ENCODE measurements at places on chromosomes 2 and 18.
A peak's percentile ranks its signal among the peaks of the same experiment; 100 is the strongest.

GRCh38 chr2:128879161-128879560 lies 560.5 kb upstream of the HS6ST1 start:
- no peak for DNase-seq

DNA sequence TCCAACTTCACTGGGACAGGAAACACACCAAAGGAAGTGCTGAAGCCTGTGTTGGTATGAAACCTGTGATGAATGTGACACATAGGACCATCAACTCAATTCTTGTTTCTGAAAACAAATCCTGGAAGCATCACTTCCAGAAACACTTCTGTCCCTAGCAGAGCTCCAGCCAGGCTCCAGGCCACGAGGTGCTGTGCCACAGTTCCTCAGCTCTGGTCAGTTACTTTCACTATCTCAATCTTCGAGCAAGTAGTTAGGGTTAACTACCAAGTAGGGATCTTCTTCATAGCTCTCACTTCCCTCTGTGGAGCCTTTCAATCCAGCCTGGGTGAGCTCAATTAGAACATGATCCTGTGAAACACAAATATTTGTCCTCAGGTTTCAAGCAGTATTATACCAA lies 3.6 kb upstream of the LCT start:
- DNase-seq, result no peak

DNA sequence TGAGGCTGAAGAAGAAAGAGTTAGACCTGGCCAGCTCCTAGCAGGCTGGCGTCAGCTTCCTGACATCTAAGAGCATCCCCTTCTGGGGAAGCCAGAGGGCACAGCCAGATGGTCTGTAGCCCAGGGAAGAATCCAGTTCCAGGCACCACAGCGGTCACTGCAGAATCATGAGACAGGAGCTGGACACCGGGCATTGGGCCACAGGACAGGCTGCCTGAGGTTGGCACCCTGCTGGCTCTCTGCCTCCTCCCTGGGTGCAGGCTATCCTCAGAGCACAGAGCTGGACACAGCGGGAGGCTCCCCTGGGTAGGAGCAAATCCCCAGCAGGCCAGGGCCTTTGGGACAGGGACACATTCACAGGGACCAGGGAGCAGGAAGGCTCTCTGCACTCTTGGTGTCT lies 19.8 kb upstream of the ATOH8 start:
- DNase-seq, result no peak

- DNase-seq, result no peak
These were observed 182.0 kb downstream of the TCF4 start for GRCh38 chr18:55405893-55406406.

DNA sequence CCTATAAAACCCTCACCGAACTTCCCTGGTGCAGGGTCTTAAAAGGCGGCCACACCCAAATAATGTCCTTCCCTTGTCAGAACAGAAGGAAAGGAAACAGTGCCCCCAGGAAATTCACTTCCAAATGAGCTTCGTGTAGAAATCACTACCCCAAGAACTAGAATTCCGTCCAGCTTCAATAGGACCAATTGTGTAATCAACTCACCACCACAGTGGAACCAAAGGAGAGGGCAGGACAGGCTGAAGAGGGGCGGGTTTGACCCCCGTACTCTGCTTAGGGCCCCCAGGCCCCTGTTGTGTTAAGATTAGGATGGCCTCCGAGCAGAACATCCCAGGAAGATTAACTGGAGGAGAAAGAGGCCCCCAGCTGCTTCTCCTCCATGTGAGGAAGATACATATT lies 24.1 kb downstream of the GPR35 start:
- no peak for DNase-seq

GRCh38 chr2:145185696-145186095 lies 665.8 kb upstream of the ZEB2 start:
- no peak for DNase-seq

GRCh38 chr2:609449-609848 lies 67.8 kb downstream of the TMEM18 start:
- DNase-seq, result no peak

GRCh38 chr2:241984271-241984655 lies 114.7 kb downstream of the RTP5 start:
- DNase-seq, result no peak

DNA sequence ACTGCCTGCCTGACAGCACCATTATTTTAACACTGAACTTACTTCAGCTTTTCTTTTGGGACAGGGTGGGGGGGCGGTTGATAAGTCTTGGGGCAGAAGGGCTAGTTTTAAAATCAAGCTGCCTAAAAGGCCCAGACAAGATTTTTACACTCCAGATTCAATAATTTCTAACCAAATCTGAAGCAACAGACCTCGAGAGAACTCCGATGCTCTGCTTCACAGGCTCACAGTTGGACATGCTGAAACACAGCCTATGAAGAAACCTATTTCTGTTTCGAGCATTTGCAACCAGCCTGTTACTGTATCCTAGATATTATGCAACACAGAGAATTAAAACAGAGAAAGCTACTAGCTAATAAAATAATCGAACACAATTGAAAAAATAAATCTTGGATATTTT lies 1.3 kb upstream of the MYT1L start:
- DNase-seq, result no peak

GRCh38 chr2:189305291-189305943 lies 125.9 kb upstream of the COL5A2 start:
- no peak for DNase-seq

DNA sequence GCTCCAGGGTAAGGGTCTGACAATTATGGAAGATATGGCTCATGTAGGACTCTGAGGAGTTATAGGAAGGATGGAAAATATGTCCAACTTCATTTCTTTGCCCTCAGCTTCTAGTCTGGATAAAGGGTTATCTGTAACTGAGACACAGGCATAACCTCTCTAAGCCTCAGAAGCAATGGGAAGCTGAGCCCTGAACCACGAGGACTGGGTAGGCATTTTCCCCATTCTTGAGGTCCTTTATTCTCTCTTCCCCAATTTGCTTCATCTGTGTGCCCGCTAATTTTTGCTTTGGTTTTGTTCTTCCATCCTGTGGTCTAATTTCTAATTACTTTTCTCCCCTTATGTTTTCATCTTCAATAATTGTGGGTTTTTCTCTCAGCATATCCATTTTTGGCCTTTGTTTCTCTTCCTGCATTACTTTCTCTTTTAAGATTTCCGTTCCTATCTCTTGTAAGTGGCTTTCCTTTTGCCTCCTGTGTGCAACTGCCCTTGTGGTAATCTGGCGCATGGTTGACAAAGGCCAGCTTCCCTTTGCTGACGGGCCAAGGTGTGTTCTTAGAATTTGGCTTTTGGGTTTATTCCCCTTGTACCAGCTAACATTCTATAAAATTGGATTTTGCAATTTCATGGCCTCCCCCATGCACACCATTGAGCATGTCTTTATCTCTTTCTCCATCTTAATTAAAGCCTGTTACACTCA lies 343.8 kb downstream of the TXNL1 start:
- no peak for DNase-seq

DNA sequence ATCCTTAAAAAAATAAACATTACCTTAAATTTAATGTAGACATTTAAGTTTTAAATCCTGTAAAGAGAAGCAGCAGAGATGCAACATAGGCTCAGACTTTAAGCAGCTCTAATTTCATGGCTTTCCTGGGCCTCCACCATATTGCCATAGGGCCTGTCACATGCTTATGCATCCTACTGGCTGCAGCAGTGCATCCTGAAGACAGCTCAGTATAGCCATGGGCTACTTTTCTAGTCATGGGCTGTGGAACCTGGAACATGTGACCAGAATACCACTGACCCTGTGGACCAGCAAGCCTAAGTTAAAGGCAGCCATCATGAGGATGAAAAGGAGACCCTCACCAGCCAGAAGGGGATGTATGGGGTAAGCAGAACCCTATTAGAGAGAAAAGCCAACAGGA lies 10.7 kb downstream of the RMP24 start:
- no peak for DNase-seq

- no peak for DNase-seq
These were observed 67.5 kb downstream of the PDK1 start for GRCh38 chr2:172623249-172623965.

DNA sequence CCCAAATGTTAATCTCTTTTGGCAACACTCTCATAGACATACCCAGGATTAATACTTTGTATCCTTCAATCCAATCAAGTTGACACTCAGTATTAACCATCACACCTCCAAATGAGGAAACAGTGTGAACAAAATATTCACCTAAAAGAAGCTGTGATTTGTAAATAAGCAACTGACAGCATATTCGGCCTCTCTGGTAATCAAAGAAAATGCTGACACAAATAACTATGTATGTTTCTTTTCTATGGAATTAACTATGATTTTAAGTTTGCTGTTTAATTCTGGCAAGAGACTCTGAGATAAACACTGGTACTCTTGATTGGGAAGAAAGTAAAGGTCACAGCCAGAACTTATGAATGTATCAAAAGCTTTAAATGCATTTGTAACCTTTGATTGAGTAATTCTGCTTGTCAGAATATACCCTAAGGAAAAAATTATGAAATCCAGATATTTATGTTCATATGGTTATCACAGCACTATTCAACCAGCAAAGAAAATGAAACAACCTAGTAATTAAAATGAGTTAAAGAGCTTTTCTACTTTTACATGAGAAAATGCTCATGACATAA lies 3.6 kb upstream of the GYPC start:
- no peak for DNase-seq

GRCh38 chr18:36386150-36386920 lies 88.8 kb downstream of the FHOD3 start:
- no peak for DNase-seq

- no peak for DNase-seq
These were observed 27.4 kb upstream of the CHAC2 start for GRCh38 chr2:53740170-53740569.

DNA sequence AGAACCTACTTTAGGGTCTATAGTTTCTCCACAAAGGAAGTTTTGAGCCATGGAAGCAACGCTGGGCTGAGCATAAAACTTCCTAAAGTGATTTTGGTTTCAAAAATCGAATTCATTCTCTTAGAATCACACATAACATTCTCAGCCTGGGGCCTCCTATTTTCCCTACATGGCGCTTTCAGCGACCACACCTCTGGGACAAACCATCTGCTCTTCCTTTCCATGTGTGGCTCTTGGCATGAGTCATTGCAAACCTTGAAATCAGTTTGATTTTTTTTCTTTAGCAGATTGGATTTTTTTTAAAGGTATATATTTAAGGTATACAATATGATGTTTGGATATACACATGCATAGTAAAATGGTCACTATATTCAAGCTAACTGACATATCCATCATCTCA lies 72.5 kb upstream of the APCDD1 start:
- no peak for DNase-seq

- no peak for DNase-seq
These were observed 14.6 kb upstream of the RIT2 start for GRCh38 chr18:43129946-43130524.

GRCh38 chr2:65076345-65076710 lies 20.1 kb downstream of the CEP68 start:
- DNase-seq, result no peak

DNA sequence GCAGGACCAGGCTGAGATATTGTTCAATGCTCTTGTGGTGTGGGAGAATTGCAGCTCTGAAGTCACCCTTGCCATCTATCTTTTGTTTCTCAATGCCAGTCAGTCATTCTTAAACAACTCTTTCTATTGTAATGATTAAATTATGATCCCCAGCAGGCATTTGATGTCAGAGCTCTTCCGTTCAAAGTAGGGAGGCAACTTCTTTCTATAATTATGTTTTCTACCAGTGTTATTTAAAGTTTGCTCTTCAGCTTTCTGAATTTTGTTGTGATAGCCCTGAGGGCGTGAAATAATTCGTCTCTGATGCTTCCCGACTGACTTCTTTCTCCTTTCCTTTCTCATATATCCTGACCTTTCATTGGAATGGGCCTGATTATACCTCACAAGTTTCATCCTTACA lies 161.4 kb upstream of the KLHL14 start:
- DNase-seq, result no peak

GRCh38 chr2:32884346-32884745 lies 62.4 kb upstream of the LTBP1 start:
- DNase-seq, result no peak

GRCh38 chr2:26849056-26849999 lies 1.4 kb downstream of the DPYSL5 start:
- no peak for DNase-seq

GRCh38 chr2:193521523-193521922 lies 1326.8 kb upstream of the TMEFF2 start:
- no peak for DNase-seq

DNA sequence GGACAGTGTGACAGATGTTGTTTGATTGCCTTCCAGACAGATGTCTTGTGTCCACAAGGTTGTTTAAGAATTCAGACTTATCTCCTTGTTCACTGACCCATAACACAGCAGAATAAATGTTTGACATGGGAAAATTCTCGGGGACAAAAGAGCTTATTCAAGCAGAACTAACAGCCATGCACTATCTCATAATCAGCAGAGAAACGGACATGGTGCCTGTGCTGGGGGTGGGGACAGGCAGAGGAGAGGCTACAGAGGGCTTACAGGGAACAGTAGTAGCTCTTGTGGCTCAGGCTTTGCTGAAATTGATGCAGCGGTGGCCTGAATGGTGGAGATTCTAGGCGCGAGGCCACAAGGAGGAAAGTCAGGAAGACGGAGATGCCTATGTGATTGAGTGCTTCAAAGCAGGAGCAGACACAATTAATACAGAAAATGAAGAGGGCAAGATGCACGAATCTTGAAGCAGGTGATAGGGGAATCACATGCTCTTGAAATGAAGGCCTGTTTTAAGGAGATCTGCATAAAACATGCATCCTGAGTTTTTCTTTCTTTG lies 62.0 kb upstream of the CAB39 start:
- DNase-seq, result no peak

- no peak for DNase-seq
These were observed 56.7 kb downstream of the NEMP2 start for GRCh38 chr2:190477661-190478454.

- no peak for DNase-seq
These were observed 42.6 kb downstream of the CYRIA start for GRCh38 chr2:16623031-16623430.

DNA sequence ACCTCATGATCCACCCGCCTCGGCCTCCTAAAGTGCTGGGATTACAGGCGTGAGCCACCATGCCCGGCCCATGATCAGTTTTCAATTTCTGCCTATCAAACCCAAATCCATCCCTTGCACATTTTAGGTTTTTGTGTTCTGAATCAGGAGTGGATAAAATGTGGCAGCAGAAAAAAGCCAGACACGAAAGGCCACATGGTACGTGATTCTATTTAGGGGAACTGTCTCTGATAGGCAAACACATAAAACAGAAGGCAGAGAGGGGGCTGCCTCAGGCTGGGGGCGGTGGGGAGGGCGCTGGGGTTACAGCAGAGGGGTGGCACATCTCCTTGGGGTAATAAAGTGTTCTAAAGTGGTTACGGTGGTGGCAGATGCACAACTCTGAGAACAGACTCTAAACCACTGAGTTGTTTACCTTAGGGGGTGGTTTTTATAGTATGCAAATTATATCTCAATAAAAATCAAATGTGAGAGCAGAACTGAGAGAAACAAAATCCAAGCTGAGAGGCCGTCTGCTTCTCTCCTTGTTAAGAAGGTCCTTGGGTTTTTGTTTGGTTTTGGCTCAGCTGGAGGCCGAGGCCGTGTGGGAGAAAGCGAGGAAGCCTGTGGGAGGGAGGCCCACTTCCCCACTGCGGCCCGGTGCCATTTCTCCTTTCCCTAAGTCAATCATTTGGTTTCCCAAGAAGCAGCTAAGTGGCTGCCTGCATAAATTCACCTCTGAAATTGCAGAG lies 78.0 kb downstream of the SOWAHC start:
- DNase-seq, result peak; percentile 11
